Panc1 (cell line): ENCODE measurements at places on chromosomes 3 and 15.

- no peak overlapping the region for H3K4me3 ChIP-seq
- H3K27me3 ChIP-seq, result no peaks in the 10 kb centered on the region
- H3K4me1 ChIP-seq, result no peaks in the 10 kb centered on the region
- H3K27ac ChIP-seq, result no peak overlapping the region
- no peaks in the 10 kb centered on the region; the same call in 1 of the 2 replicates for H3K36me3 ChIP-seq
Measured at GRCh38 chr3:31572236-31573004, 39.7 kb downstream of the STT3B start.

DNA sequence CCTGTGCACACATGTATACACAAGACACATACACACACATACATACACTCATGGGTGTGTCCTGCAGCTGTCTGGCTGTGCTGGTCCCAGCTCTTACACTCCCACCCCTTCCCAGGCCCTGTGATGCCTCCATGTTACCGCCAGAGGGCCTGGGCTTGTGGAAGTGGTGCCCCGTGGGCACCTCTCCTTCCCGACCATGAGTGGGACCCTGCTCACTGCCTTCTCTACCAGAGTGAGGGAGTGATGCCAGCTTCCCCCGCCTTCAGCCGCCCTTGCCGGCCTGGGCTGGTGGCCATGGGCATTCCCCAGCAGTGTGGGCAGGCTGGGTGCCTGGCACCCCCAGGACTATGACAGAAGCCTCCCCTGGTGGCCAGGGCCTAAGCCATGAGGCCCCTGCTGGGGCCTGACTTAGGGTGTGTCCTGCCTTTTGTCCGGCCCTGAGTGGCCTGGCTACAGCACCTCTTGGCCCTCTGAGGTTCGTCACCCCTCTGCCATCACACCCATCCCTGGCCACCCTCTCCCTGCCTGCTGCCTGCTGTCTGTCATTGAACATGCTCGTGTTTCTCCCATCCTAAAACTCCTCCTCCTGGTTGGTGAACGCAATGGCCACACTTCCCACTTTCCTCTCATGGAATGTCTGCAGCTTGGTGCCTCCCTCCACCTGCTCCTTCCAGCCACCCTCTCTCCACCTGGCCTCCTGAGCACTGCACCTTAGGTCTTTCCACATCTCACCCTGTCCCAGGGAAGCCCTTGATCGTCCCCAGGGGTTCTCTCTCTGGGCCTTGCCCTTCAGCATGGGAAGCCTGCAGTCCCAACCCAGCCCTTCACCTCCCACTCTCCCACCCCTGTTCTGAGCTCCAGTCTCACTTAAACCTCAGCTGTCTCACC is 14.6 kb downstream of the HDAC11 start:
- no peaks in the 10 kb centered on the region for H3K27me3 ChIP-seq
- H3K27ac ChIP-seq, result no peak overlapping the region
- H3K4me1 ChIP-seq, result peaks cover 2% of the 10 kb centered on the region; the same call in 1 of the 2 replicates
- no peak overlapping the region for H3K4me3 ChIP-seq

GRCh38 chr3:64584179-64584578 is 103.6 kb downstream of the ADAMTS9 start:
- H3K4me1 ChIP-seq, result no peaks in the 10 kb centered on the region
- H3K4me3 ChIP-seq, result no peak overlapping the region
- no peaks in the 10 kb centered on the region for H3K36me3 ChIP-seq
- no peak for DNase-seq
- no peaks in the 10 kb centered on the region for H3K27me3 ChIP-seq
- H3K27ac ChIP-seq, result no peak overlapping the region

- no peaks in the 10 kb centered on the region for H3K27me3 ChIP-seq
- DNase-seq, result peak; percentile 48
- H3K4me1 ChIP-seq, result no peaks in the 10 kb centered on the region
Measured at GRCh38 chr3:62622553-62623174, 249.3 kb upstream of the FEZF2 start.

- H3K4me3 ChIP-seq, result no peak overlapping the region
- H3K4me1 ChIP-seq, result peaks cover 4% of the 10 kb centered on the region; the same call in 1 of the 2 replicates
- no peak for DNase-seq
- H3K27ac ChIP-seq, result no peak overlapping the region
Measured at GRCh38 chr15:40332113-40332781, 8.5 kb downstream of the CCDC9B start.

- no peaks in the 10 kb centered on the region for H3K27me3 ChIP-seq
- H3K27ac ChIP-seq, result no peak overlapping the region
- H3K36me3 ChIP-seq, result no peaks in the 10 kb centered on the region
Measured at GRCh38 chr3:12073106-12073505, 68.9 kb downstream of the SYN2 start.

- no peaks in the 10 kb centered on the region for H3K36me3 ChIP-seq
- H3K4me3 ChIP-seq, result no peak overlapping the region
Measured at GRCh38 chr3:194042927-194043326, 93.0 kb upstream of the HES1 start.

DNA sequence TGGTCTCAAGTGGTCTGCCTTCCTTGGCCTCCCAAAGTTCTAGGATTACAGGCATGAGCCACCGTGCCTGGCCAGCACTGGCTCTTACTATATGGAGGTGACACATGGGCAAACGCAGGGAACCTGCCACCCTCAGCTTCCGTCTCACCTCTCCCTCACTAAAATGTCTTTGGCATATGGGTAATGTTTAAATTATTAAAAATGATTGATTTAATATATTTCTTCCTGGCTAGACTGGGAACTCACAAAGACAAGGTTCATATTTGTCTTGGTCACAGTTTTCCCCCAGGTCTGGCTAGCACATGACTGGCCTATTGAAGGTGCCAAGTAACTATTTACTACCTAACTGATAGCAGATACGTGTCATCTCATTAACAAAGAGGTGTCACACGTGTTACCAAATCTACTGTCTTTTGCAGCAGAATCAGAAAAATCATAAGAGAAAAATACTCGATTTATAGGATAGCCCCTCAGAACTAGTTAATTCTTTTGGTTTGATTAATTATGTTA is 48.2 kb downstream of the SYNM start:
- H3K36me3 ChIP-seq, result no peaks in the 10 kb centered on the region; the same call in 1 of the 2 replicates
- no peaks in the 10 kb centered on the region for H3K27me3 ChIP-seq
- no peak overlapping the region for H3K4me3 ChIP-seq
- H3K27ac ChIP-seq, result no peak overlapping the region
- no peak for DNase-seq

- no peak for DNase-seq
- no peak overlapping the region for H3K27ac ChIP-seq
- H3K4me3 ChIP-seq, result no peak overlapping the region
- no peaks in the 10 kb centered on the region for H3K27me3 ChIP-seq
- no peaks in the 10 kb centered on the region for H3K4me1 ChIP-seq
Measured at GRCh38 chr3:94001191-94001590, 21.2 kb downstream of the ARL13B start.

DNA sequence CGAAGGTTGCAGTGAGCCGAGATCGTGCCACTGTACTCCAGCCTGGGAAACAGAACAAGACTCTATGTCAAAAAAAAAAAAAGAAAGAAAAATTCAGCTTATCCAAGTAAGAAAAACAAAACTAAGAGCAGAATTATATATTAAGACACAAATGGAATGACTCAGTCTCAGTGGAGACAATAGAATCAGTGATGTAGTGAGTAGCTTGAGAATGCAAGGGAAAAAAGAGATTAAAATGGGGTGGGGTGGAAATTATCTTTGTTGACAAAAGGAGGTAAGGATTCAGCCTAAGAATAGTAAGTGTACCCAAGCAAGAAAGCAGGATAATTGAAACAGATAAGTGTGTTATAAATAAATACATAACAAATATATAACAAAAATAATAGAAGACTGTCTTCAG is 70.7 kb downstream of the BLM start:
- H3K27me3 ChIP-seq, result no peaks in the 10 kb centered on the region
- no peak overlapping the region for H3K4me3 ChIP-seq
- no peaks in the 10 kb centered on the region for H3K4me1 ChIP-seq
- H3K36me3 ChIP-seq, result no peaks in the 10 kb centered on the region

DNA sequence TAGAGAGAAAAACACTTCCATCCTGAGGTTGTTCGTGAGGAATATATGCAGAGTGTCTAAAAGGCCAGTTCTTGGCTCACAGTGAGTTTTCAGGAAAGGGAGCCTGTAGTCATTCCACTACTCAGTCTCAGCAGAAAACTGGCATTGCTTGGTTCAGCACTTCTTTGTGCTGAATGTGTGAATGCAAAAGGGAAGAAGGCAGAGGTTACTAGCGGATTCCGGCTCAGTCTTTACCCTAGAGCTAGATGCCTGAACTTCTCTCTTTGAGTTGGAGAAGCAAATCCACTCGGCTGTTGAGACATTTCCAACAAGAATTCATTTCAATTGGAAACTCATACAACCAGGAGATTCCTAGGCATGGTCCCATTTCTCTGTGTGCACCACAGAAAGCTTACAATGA is 23.1 kb upstream of the FRMD4B start:
- no peak for DNase-seq
- no peaks in the 10 kb centered on the region for H3K4me1 ChIP-seq
- no peaks in the 10 kb centered on the region for H3K36me3 ChIP-seq
- no peak overlapping the region for H3K4me3 ChIP-seq

GRCh38 chr3:6640907-6641306 is 220.0 kb upstream of the GRM7 start:
- H3K27ac ChIP-seq, result no peak overlapping the region
- no peak for DNase-seq
- no peaks in the 10 kb centered on the region for H3K27me3 ChIP-seq
- no peaks in the 10 kb centered on the region for H3K36me3 ChIP-seq
- no peak overlapping the region for H3K4me3 ChIP-seq
- no peaks in the 10 kb centered on the region for H3K4me1 ChIP-seq

GRCh38 chr15:91664224-91664836 is 189.2 kb upstream of the SLCO3A1 start:
- 0 out of 2 replicates have a peak, but pooled peaks cover 2% of the 10 kb centered on the region for H3K27me3 ChIP-seq
- no peak overlapping the region for H3K27ac ChIP-seq
- H3K36me3 ChIP-seq, result no peaks in the 10 kb centered on the region

- no peak overlapping the region for H3K4me3 ChIP-seq
- H3K27ac ChIP-seq, result no peak overlapping the region
- H3K4me1 ChIP-seq, result no peaks in the 10 kb centered on the region
- H3K27me3 ChIP-seq, result no peaks in the 10 kb centered on the region
- no peaks in the 10 kb centered on the region for H3K36me3 ChIP-seq
Measured at GRCh38 chr3:54780336-54780735, 147.5 kb downstream of the LRTM1 start.

DNA sequence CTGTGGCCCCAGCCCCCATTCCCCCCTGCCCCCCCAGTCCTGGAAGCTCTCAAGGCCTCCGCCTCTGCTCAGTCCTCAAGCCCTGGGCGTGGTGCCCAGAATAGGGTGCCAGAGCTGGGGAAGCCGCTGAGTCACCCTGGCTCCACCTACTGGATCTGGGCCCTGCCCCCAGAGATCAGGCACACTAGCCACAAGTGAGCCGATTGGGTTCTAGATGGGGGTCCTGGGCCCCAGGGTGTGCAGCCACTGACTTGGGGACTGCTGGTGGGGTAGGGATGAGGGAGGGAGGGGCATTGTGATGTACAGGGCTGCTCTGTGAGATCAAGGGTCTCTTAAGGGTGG is 5.7 kb downstream of the EIF4G1 start:
- DNase-seq, result peak; percentile 72
- peak overlapping the region; percentile 84 for H3K27ac ChIP-seq
- H3K36me3 ChIP-seq, result peaks cover 55% of the 10 kb centered on the region
- peaks cover 44% of the 10 kb centered on the region for H3K4me1 ChIP-seq

GRCh38 chr15:60219866-60220265 is 177.9 kb downstream of the ANXA2 start:
- H3K36me3 ChIP-seq, result no peaks in the 10 kb centered on the region
- DNase-seq, result no peak
- H3K4me1 ChIP-seq, result no peaks in the 10 kb centered on the region
- peaks cover 5% of the 10 kb centered on the region for H3K27me3 ChIP-seq
- H3K27ac ChIP-seq, result no peak overlapping the region

DNA sequence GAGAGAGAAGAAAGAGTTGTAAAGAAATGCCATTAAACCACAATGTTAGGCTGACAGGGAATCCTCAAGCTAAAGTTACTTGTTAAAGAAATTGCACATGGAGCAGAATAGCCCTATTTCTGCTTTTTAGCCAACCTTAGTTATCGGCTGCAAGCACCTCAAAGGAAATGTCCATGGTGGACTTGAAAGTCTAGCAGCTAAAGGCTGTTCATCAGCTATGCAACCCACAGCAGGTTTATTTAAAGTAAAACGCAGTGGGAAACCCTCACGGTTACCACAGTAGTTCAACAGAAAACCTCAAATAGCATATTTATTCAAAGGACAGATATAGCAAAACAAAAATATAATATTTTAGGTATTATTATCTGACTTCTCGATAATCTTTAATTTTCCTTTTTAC is 967.2 kb downstream of the IGSF11 start:
- H3K27ac ChIP-seq, result no peak overlapping the region
- no peaks in the 10 kb centered on the region for H3K36me3 ChIP-seq
- no peaks in the 10 kb centered on the region for H3K27me3 ChIP-seq
- no peak for DNase-seq
- H3K4me1 ChIP-seq, result no peaks in the 10 kb centered on the region

- no peaks in the 10 kb centered on the region for H3K27me3 ChIP-seq
- no peaks in the 10 kb centered on the region for H3K36me3 ChIP-seq
- H3K4me3 ChIP-seq, result no peak overlapping the region
- DNase-seq, result no peak
- H3K4me1 ChIP-seq, result no peaks in the 10 kb centered on the region
- no peak overlapping the region for H3K27ac ChIP-seq
Measured at GRCh38 chr3:157810924-157811718, 295.1 kb downstream of the SHOX2 start.

GRCh38 chr15:91376038-91376437 is 276.0 kb downstream of the SV2B start:
- peaks cover 8% of the 10 kb centered on the region for H3K27me3 ChIP-seq
- H3K36me3 ChIP-seq, result no peaks in the 10 kb centered on the region
- H3K27ac ChIP-seq, result no peak overlapping the region
- DNase-seq, result no peak
- no peak overlapping the region for H3K4me3 ChIP-seq

GRCh38 chr3:72008226-72008996 is 223.5 kb upstream of the PROK2 start:
- H3K36me3 ChIP-seq, result no peaks in the 10 kb centered on the region
- H3K27me3 ChIP-seq, result no peaks in the 10 kb centered on the region; the same call in 1 of the 2 replicates
- H3K27ac ChIP-seq, result no peak overlapping the region
- no peak overlapping the region for H3K4me3 ChIP-seq
- DNase-seq, result no peak

DNA sequence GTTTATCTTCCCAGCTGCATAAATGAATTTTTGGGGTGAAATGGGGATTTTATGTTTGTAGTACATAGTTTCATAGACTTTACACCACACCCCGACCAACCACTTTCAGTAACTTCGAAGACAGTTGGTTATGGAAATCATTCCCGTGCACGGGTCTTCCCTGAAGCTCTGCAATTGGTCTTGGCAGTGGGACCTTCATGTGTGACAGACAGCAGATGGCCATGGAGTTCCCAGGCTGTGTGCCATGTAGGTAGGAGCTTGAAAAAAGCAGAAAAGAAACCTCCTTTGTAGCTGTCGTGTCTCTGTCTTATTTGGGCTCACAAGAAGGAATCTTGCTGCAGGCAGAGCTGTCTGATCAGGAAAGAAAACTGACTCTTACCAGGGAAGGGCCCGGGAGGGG is 25.9 kb downstream of the EXOG start:
- DNase-seq, result no peak
- no peaks in the 10 kb centered on the region for H3K4me1 ChIP-seq
- H3K27ac ChIP-seq, result no peak overlapping the region
- H3K27me3 ChIP-seq, result no peaks in the 10 kb centered on the region

GRCh38 chr3:102605153-102605552 is 170.3 kb downstream of the ZPLD1 start:
- H3K4me3 ChIP-seq, result no peak overlapping the region
- H3K27ac ChIP-seq, result no peak overlapping the region
- no peaks in the 10 kb centered on the region for H3K27me3 ChIP-seq
- DNase-seq, result no peak
- no peaks in the 10 kb centered on the region for H3K36me3 ChIP-seq
